ENCODE measurements at places on chromosomes 3 and 15.

DNA sequence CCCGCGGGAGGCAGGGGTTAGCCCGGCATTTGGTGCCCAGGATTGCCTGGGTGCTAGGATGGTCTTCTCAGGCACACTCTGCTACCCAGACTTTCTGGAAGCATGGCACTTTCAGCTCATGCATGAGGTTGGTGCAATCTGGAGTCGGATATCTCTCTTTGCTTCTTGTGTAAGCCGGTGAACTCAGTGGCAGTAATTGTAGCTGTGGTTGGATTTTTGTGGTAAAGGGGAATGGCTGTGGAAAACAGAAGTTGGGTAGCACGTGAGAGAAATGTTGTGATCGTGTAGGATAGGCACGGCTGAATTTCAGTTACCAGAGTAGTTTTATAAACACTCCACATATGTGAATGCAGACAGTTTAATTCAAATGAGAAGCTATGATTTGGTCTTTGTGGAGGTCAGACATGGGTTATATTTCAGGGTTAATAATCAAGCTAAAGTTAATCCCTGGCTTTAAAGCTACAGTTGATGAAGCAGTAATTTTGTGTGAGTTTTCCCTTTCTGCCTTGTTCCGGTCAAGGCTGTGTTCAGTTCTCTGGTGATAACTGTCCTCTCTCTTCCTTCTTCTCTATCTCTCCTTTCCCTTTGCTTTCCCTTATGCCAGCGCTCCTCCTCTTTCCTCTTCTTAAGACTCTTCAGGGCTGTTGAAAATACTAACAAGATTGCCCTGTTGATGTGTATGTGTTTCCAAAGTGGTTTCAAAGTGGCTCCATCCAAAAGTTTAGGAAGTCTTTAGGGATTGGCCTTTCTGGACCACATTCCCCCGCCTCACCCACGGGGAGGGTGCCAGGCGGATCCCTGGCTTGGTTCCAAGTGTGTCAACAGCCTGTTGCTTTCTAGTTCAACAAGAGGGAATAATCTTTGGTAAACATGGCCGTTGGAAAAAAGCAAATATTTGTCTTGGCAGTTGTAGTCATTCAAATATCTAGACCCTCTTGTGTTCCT, 404.6 kb upstream of the C2CD4B start:
- DNase-seq, result peak; percentile 94

DNA sequence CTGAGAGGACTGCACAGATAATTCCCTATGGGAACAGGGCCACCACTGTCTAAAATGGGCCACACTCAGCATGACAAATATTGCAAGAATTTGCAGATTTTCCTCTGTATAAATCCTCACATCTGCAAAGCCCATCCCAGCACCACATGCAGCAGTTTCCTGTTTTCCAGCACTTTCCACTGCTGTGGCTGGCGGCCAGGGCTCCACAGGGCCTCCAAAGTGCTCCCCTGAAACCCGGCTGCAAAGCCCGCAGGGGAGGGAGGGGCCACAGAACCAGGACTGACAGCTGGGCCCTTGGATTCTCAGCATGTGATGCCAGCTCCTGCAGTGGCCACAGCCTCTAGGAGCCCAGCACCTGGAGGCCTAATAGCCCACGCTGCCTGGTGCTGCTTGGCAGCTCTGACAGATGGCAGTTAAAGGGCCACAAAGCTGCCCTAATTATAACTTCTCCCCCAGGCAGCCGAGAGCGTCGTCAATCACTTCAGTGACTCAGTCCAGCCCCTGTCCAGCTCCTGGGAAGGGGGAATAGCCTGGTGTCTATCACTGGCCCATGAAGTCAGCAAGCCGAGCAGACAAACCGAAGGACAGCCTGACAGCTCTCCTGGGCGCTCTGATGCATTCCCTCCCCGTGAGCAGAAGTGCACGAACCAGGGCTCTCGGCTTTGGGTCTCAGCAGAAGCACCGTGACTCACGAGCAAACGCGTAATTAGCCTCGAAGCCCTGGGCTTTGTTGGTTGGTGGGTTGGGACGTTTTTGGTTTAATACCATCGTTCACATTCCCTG, 4.7 kb downstream of the LRRC15 start:
- DNase-seq, result no peak

GRCh38 chr3:103787164-103787871, 1352.5 kb downstream of the ZPLD1 start:
- DNase-seq, result no peak

DNA sequence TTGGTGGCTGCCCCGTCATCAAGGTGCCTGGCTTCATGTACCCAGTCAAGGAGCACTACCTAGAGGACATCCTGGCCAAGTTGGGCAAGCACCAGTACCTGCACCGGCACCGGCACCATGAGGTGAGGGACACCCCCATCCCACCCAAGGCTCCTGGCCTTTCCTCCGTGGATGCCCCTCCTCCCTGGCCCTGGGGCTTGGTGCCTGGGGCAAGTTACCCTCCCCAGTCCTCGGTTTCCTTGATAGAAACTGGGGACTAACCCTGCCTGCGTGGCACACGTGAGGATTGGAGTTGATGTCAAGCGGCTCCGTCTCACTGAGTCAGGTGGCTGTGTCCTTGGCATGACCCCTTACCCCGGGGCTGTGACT, 43.9 kb downstream of the DHX30 start:
- DNase-seq, result no peak

DNA sequence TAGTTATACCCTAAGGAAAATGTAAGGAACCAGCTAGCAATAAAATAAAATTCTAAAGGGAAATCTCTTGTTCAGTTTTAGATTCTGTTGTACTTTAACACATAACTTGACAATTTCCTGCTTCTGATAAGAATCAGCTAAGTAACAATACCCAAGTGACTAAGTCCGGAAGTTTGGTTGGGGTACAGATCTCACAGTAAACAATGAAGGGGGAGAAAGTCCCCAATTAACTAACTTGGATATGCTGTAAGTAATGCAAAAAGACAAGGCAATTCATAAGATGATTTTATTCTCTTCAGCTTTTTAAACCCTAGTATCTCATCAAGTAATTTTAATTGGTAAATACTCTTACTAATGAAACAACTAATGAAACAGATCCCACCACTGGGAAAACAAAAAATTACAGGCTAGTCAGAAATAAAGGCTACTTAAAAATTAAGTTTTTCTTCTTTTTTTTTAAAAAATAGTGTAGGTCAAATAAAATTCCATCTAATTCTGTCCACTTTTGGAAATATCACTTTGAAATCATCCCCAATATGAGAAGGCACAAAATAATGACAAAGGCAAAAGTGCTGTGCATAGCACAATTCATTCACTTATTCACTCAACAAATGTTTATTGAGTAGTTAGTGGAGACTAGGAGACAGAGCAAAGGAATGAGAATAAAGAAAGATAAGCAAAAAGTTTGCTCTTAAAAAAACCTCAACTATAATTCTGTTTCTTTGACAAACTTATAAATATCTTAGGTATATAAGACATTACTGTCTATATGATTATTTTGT, 37.8 kb upstream of the IL20RB start:
- DNase-seq, result no peak

- no peak for DNase-seq
Measured at GRCh38 chr3:34183611-34184340, 385.3 kb downstream of the PDCD6IP start.

DNA sequence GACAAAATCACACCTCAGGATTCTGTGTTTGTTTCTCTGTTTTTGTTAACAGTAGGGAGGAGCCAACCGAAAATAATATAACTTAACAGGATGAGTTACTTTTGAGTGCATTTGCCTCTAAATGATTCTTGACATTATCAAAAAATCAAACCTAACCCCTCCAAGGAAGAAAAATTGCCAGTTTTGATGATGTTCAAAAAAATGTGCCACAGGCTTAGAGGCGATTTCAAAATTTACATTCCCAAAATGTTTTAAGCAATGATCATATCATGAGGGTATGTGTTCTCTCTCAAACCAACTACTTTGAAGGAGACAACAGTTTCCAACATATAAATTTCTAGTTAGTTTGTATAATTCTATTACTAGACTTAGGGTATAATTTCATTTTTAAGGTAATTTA, 6.7 kb downstream of the VGLL3 start:
- DNase-seq, result no peak

GRCh38 chr15:52115598-52116427, 3.2 kb upstream of the BCL2L10 start:
- DNase-seq, result peak; percentile 38

DNA sequence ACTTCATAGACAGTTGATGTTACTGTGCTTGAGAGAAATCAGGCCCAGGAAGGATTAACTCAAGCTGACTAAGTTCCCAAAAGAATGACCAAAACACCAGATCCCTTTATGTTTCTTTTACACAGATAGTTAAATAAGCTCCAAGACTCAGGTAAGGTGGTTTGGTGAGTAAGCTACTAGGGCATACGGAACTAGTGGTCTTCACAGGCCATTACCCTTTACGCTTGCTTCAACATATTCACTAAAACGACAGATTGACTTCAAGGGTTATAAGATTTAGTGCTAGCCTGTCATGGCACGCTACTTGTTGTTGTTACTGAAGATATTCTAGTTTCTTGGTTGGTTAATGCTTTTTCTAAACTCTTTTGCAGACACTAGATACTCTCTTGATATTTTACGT, 369.3 kb downstream of the LPP start:
- DNase-seq, result no peak

DNA sequence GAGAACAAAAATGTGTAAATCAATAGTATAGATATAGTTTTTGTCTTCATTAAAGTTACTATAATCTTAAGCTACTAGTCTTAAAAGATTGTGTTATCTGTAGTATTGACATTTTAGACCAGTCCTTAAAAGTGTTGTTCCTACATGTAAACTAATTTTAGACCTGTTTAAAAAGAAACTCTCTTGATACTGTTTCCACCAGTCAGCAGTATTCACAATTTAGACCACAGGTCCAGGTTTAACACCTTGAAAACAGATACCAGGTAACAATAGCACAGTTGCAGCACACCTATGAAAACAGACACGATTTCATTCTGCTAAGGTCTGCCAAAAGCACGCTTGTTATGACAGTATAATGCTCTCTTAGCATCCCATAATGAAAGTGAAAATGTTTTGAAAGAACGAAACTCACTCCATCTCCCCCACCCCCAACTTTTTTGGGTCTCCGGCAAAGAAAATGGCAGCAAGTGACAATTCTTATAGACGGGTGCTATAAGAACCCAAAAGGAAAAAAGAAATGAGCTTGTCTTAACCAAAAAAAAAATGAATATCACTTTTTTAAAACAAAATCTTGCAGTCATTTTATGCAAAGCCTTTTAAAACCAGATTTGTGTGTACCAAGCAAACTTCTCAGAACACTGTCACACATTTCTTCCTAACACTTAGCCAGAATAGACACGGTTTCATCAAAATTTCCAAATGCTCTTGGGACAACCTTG, 1.6 kb downstream of the EIF4E3 start:
- no peak for DNase-seq

GRCh38 chr15:31353931-31354330, 27.3 kb downstream of the KLF13 start:
- DNase-seq, result no peak
